ENCODE measurements at places on chromosomes 1 and 21. TPM values are rescaled to one million over a fixed set of nuclear protein-coding genes. Genes with fewer than 3 reads are reported as not detected.

SLC22A15 gene
- total RNA-seq: 0.17 TPM

DNA sequence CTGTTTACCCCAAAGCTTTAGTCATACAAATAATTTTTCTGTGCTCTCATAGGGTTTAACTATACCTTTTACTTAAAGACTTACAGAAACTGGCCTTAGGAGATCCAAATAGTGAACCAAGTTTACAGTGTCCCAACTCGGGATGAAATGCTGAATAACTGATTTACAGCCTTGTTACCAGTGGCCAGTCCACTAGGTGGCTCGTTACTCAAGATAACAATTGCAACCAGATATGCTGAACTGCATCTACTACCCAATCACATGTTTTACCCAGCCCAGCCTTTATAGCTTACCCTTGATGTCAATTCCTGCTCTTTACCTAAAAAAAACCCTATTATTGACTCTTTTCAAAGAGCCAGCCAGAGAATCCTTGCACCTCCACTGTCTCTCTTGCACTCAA lies 1148.8 kb upstream of the ADGRL4 start:
- H3K36me3 ChIP-seq: no peaks in the 10 kb centered on the region
- no peak overlapping the region for H3K4me3 ChIP-seq
- DNase-seq: no peak
- no peak overlapping the region for H3K27ac ChIP-seq
- H3K4me1 ChIP-seq: no peaks in the 10 kb centered on the region
- H3K27me3 ChIP-seq: no peaks in the 10 kb centered on the region

GRCh38 chr1:42392255-42392654 lies 11.7 kb downstream of the RIMKLA start:
- no peak overlapping the region for H3K4me3 ChIP-seq
- H3K27ac ChIP-seq: no peak overlapping the region
- H3K27me3 ChIP-seq: peaks cover 3% of the 10 kb centered on the region
- H3K36me3 ChIP-seq: no peaks in the 10 kb centered on the region

DNA sequence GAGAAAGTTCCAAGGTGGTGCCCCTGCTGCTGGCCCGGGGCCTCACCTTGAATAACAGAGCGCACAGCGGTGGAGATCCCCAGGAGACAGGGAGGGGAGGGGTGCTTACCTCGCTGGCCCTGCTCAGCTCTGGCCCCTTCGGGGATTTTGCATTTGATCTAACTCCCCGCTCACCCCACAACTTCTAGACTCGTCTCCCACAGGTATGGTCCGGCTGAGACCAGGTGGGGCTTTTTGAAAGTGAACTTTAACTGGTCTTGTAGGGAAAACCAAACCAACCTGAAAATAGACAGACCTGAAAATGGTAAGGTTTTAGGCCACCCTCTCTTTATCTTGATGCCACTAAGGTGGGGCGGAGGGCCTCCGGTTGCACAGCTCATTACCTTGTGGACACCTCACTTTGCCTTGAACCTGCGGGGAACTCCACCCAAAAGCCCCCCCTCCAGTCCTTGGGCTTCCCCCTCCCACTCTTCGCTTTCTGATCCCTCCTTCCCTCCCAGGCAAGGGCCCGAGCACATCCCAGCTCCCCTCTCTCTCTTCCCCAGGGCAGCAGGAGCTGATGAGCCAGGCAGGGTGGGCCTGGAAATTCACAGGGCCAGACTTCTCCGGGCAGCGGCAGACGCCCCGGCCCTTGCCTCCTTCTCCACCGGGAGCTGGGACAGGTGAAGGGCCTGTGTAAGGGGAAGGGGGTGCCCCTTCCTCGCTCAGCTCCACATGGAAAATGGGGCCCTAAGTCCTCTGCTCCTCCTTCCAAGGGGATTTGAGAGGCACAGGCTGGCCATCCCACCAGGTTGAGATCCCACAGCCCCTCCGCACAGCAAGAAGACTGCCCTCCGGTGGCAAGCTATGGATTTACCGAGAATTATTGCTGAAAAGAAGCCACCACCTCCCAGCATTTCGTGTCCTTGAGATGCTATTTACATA lies 16.1 kb downstream of the TNFRSF8 start:
- H3K4me3 ChIP-seq: peak overlapping the region; percentile 81
- H3K4me1 ChIP-seq: peaks cover 28% of the 10 kb centered on the region
- peak; percentile 33 for DNase-seq
- H3K27me3 ChIP-seq: no peaks in the 10 kb centered on the region

DNA sequence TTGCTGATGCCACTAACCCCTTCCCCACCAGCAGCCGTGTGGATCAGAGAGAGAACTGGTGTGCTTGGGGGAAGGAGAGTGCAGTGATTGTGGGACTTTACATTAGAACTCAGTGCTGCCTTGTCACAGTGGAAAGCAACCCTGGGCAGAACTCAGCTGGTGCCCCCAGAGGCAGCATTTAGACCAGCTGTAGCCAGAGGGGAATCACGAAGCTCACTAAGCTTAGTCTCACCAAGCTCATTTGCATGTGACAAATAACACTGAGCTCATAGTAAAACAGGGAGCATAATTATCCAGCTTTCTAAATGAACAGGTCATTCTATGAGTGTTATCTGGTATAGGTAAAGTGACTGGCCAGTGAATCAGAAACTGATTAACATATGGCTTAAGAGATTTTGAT lies 9.8 kb upstream of the SMAP2 start:
- no peaks in the 10 kb centered on the region for H3K36me3 ChIP-seq
- H3K27me3 ChIP-seq: no peaks in the 10 kb centered on the region
- H3K4me1 ChIP-seq: no peaks in the 10 kb centered on the region
- no peak overlapping the region for H3K4me3 ChIP-seq
- DNase-seq: no peak
- no peak overlapping the region for H3K27ac ChIP-seq

- H3K4me3 ChIP-seq: no peak overlapping the region
- no peaks in the 10 kb centered on the region for H3K36me3 ChIP-seq
- H3K27ac ChIP-seq: no peak overlapping the region
- peak; percentile 66 for DNase-seq
- no peaks in the 10 kb centered on the region for H3K4me1 ChIP-seq
Observed at GRCh38 chr1:89085781-89086180, 20.8 kb upstream of the GBP1 start.

GRCh38 chr1:180988253-180988752 lies 34.4 kb downstream of the STX6 start:
- H3K27ac ChIP-seq: no peak overlapping the region
- H3K36me3 ChIP-seq: peaks cover 87% of the 10 kb centered on the region
- H3K4me3 ChIP-seq: no peak overlapping the region
- H3K4me1 ChIP-seq: no peaks in the 10 kb centered on the region
- H3K27me3 ChIP-seq: no peaks in the 10 kb centered on the region

EXTL1 gene
- not detected for total RNA-seq

DNA sequence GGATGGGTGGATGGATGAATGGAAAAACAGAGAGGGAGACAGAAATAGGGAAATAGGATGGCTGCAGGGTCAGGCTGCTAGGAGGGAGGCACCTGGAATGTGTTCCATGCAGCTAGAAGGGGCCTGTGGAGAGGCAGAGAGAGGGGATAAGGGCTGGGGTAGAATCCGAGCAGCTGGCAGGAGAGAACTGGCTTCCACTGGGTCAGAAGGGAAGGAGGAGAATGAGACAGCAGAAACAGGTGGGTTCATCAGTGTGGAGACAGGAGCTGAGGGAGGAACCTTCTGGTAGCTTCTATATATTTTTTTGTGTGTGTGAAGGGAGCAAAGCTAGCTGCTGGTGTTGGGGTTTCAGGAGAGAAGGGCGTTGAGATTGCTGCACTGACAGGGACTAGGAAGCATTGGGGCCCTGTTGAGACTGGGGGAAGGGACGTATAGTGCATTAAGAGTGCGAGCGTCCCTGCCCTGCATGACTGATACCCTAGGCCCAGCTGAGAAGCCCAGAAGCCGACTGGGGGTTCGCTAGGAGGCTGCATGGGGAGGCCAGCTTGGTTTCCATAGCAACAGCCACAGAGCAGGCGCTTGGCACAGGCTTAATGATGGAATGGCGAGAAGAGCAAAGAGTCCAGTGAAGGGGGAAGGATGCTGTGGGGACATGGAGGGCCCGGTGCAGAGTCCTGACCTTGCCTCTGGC lies 14.8 kb upstream of the KIF21B start:
- H3K36me3 ChIP-seq: no peaks in the 10 kb centered on the region
- H3K27ac ChIP-seq: no peak overlapping the region
- no peaks in the 10 kb centered on the region for H3K4me1 ChIP-seq
- no peaks in the 10 kb centered on the region for H3K27me3 ChIP-seq
- no peak for DNase-seq
- no peak overlapping the region for H3K4me3 ChIP-seq

GRCh38 chr1:194318790-194319280 lies 1132.4 kb upstream of the B3GALT2 start:
- no peaks in the 10 kb centered on the region for H3K27me3 ChIP-seq
- H3K27ac ChIP-seq: no peak overlapping the region
- H3K36me3 ChIP-seq: no peaks in the 10 kb centered on the region

DNA sequence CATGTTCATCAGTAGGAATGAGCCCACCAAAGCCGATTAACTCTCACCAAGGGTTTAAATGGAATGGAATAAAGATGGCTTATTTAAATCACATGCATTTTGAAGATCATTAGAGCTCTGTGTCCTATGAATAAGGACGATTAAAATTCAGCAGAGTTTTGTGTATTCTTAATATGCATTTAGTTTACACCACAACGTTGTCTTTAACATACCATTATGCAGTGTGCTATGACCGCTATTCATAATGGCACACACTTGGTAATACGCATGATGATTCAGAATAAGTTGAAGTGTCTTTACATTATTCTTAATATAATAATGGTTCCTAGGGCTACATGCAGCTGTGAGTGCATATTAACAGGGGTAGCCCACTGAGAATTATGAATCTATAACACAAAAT lies 190.7 kb downstream of the PTBP2 start:
- no peak for DNase-seq
- H3K27me3 ChIP-seq: no peaks in the 10 kb centered on the region
- H3K36me3 ChIP-seq: no peaks in the 10 kb centered on the region

FCRL2 gene
- total RNA-seq: 0.17 TPM

GRCh38 chr1:46180082-46180616 lies 3.9 kb upstream of the P3R3URF start:
- no peak overlapping the region for H3K4me3 ChIP-seq
- no peaks in the 10 kb centered on the region for H3K36me3 ChIP-seq
- no peak overlapping the region for H3K27ac ChIP-seq
- DNase-seq: peak; percentile 20
- H3K27me3 ChIP-seq: no peaks in the 10 kb centered on the region
- peaks cover 9% of the 10 kb centered on the region for H3K4me1 ChIP-seq

Measured in CD4-positive, CD25-positive, alpha-beta regulatory T cell (primary cell).